ENCODE measurements at places on chromosomes 3 and 15.

- no peak for DNase-seq
Measured at GRCh38 chr3:71172951-71173350, 410.6 kb downstream of the FOXP1 start.

GRCh38 chr3:87798567-87798947 is 260.2 kb downstream of the CGGBP1 start:
- DNase-seq = no peak

DNA sequence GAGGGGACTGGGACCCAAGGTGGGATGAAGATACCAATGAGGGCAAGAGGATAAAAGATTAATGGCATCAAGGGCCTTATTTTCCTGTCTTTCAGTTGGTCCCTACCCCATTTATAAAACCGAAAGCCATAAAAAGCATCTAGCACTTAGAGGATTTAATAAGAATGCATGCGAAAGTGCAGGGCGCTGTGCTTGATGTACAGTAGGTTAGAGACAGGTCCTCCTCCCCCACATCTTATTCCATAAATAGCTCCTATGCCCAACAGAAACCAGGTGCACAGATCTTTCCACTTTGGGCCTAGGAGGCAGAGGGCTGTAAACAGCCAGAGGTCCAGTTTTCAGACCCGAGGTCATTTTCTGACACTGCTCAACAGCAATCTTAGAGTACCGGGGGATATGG is 1.2 kb downstream of the LPCAT4 start:
- no peak for DNase-seq

DNA sequence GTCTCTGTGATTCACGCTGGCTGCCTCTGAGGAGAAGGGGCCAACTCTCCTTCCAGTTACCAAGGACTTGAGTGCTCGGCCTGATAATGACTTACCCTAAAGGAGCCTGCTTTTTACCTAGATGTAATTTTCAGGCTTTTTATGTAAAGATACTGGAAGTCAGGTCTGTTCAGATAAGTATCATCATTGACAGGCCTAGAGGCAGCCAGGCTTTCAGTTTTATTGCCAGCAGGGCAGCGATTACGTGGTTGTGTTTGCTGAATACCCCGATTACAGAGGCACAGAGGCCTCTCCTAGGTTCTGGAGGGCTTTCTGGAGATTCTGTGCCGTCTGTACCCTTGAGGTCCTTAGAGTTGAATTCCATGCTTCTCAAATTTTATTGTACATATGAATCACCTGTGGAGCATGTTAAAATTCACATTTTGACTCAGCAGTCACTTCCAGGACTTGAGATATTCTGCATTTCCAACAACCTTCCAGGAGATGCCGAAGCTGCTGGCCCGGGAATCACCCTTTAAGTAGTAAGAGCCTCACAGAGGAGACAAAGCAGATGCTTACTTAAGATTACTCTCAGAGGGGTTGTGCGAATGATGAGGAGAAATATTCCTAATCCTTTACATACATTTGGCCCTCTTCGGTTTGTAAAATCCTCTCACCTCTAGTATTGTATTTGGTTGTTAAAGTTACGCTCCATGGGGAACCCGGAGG is 160.1 kb upstream of the BHLHE40 start:
- DNase-seq = no peak

GRCh38 chr3:123442125-123442524 is 6.8 kb downstream of the ADCY5 start:
- no peak for DNase-seq

GRCh38 chr3:30661098-30661873 is 54.9 kb downstream of the TGFBR2 start:
- no peak for DNase-seq

DNA sequence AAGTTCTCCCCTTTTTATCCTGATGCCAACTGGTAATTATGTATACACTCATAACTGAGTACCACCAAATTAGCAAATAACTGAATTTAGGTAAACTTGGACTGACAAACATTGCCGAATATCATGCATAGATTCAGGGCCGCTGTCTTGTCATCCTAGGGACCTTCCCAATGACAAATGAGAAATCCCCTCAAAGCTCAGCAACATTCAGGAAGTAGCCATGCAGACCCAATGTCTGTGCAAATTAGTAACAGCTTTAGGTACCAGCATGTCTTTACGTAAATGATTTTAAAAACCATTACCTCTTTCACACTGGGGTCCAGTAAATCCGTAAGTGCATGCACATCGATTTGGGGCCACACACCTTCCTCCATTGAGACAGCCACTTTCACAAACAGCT is 49.5 kb downstream of the FBN1 start:
- DNase-seq = no peak

DNA sequence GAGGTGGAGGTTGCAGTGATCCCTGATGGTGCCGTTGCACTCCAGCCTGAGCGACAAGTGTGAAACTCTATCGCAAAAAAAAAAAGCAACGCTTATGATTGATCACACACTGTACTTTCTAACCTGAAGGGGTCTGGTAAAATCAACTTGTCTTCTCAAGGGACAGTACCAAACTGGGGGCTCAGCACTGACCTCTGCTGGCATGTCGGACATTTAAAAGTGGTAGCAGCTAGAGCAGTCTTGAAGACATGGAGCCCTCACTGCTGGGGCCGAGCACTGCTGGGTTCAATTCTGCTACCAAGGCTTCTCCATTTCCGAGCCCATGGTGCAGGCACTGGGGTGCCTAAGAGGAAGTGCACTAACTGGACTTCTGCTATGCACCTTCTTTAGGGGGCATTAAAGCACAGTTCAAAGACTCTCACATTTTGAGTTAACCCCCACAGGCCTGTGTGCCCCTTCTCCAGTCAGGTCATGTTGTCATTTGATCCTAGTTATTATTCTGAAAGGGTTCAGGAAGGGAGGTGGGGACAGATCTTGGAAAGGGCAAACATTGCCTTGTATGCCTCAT is 26.4 kb upstream of the LAMP3 start:
- peak; percentile 25 for DNase-seq

GRCh38 chr3:48400824-48401433 is 28.9 kb downstream of the FBXW12 start:
- DNase-seq = peak; percentile 58

GRCh38 chr3:184604039-184604601 is 42.5 kb downstream of the EPHB3 start:
- peak; percentile 83 for DNase-seq

GRCh38 chr3:13219077-13219901 is 146.1 kb upstream of the IQSEC1 start:
- DNase-seq = no peak

DNA sequence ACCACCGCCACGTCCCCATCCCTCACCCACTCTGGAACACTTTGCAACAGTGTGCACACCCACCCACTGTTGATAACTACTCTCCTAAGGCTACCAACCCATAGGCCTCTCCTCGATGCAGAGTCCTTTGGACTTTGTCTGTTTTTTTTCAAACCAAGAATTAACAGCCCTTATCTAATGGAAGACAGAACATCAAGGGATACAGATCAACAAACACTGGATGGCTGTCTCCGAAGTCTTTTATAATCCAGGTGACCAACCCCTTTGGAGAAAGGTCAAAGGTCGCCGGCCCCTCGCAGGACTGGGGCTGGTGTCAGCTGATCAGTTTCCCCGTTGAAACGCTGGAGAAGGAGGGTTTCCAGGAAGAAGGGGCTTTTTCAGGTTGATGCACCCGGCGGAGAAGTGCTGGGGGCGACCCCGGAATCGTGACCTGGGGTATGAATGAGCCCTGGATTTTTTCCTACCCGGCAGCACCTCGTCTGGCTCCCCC is 532 bp downstream of the B4GALT4 start:
- DNase-seq = no peak

- DNase-seq = no peak
Measured at GRCh38 chr3:103977417-103977816, 1389.3 kb upstream of the ALCAM start.

DNA sequence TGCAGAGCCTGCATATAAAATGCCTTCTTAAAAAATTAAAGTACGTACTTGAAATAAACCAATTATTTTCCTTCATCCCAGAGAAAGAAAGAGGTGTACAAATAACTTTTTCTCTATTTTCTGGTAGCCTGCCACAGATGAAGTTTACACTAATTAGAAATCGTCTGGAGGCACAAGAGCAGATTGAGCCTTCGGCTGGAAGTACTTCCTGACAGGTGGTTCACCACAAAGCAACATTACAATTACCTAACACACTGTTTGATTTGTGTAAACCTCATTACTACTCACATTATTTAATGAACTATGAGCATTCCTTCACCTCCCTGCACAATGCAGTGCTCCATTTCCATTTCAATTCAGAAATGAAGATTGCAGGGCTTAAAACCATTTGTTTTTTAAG is 856.1 kb downstream of the SI start:
- peak; percentile 12 for DNase-seq

GRCh38 chr3:104411757-104412156 is 955.0 kb upstream of the ALCAM start:
- peak; percentile 42 for DNase-seq

- no peak for DNase-seq
Measured at GRCh38 chr3:52395503-52395865, 49.4 kb downstream of the SEMA3G start.

DNA sequence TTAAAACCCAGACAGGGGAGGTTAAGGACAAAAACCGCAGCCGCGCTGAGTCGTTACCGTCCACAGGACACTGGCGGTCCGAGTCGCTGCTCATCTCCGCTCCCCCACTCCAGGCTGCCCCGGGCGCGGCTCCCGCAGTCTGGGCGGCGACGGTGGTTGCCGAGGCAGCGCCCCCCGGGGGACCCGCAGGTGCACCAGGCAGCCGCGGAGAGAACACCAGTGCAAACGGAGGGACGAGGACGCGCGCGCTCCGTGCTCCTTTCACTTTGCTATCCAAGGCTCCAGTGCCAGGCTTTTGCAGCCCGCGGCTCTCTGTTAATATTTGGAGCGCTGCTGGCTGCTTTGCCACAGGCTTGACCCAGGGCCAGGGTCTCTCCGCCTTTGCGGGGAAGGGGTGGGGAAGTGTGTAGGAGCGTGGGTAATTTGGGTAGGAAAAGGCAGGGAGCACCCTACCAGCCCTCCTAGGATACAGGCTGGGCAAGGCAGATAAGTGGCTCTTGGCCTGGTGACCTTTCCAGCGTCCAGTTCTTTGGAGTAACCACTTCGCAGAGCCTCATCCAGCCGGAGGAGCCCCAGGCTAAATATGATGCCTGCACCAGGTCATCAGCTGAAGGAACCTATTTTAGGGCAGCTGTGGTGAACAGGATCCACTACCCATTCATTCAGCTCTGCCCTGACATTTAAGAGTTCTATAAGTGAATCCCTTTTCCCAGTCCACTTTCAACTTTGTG is at the start of gene GADL1:
Gene GADL1, minus strand, starts transcription at position 141 of the 731 bp plus-strand sequence. Its CDS starts 47 bp downstream, at position 94.
- DNase-seq = peak; percentile 79

All from retina (tissue), 1 donor.